GM23248 (cell line): ENCODE measurements at places on chromosomes 1 and 21. TPM values are rescaled to one million over a fixed set of nuclear protein-coding genes. Genes with fewer than 3 reads are reported as not detected.

DNA sequence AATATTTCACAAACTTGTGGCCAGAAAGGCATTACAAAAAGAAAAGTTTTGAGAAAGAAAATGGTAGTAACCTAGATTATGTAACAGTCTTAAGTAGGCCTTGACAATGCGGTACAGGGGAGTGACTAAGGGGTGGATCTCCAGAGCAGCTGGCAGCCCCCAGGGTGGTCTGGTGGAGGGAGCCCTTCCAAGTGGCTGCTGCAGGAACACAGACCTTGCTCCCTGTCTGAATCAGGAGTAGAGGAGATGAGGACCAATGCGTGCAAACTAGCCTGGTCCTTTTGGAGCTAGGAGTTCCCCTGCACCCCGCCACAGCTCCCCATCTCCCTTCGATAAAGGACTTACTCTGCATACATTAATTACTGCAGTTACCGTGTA lies 189.0 kb downstream of the NFIA start:
- no peak overlapping the region for H3K4me3 ChIP-seq
- H3K27ac ChIP-seq: no peak overlapping the region
- H3K27me3 ChIP-seq: no peaks in the 10 kb centered on the region

- H3K4me1 ChIP-seq: peaks cover 30% of the 10 kb centered on the region
- no peak for DNase-seq
- H3K27me3 ChIP-seq: no peaks in the 10 kb centered on the region
- peaks cover 42% of the 10 kb centered on the region for H3K36me3 ChIP-seq
- H3K27ac ChIP-seq: peak overlapping the region; percentile 59
Measured at GRCh38 chr1:170538687-170539086, 6.7 kb downstream of the GORAB start.

DNA sequence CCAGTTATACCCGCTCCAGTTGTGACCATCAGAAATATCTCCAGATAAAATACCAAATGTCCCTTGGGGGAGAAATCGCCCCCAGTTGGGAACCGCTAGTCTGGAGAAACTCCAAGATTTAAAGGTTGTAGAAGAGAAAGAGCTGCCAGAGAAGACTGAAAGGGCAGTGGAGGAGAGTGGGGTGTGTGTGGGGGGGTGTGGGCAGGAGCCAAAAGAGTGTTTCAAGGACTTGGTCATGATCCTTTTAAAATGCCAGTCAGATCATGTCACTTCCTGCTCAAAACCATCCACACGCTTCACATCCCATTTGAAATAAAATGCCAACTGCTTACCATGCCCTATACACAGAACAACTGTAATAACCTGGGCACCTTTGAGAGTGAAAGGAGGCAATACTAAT lies 3.4 kb upstream of the HEYL start:
- H3K4me3 ChIP-seq: no peak overlapping the region
- peak; percentile 65 for DNase-seq
- H3K27ac ChIP-seq: no peak overlapping the region
- no peaks in the 10 kb centered on the region for H3K27me3 ChIP-seq
- H3K36me3 ChIP-seq: no peaks in the 10 kb centered on the region

UBAP2L gene
- total RNA-seq: 73.0 and 90.5 TPM in 2 replicates

DNA sequence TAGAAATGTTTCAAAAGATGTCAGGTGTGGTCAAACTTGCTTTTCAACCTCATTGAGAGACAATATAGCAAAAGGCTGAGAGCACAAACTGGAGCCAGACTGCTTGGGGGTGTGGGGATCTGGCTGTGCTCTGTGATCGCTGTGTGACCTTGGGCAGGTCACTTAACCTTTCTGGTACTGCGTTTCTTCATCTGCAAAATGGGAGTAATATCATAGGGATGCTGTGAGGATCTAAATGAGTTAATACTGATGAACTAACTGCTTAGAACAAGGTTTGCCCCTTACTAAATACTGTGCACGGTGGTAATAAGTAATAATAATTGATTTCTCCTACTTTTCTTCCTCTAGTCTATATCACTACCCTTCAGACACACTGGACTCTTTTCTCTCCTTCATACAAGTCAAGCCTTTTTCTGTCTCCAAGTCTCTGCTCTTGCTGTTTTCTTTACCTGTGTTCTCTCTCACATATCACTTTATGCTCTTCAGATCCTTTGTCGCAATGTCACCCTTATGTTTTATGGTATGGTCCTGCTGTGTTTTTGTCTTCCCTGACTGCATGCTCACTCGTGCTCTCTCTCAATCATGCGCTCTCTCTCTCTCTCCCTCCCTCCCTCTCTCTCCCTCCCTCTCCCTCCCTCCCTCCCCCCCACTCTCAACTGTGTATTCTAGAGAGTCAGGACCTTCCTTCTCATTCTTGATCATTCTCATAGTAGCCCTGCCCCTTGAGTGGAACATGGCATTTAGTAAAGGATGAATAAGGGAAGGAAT lies 3.3 kb downstream of the MGST3 start:
- peaks cover 50% of the 10 kb centered on the region for H3K4me1 ChIP-seq
- H3K36me3 ChIP-seq: no peaks in the 10 kb centered on the region
- H3K27ac ChIP-seq: peak overlapping the region; percentile 91
- DNase-seq: no peak

DNA sequence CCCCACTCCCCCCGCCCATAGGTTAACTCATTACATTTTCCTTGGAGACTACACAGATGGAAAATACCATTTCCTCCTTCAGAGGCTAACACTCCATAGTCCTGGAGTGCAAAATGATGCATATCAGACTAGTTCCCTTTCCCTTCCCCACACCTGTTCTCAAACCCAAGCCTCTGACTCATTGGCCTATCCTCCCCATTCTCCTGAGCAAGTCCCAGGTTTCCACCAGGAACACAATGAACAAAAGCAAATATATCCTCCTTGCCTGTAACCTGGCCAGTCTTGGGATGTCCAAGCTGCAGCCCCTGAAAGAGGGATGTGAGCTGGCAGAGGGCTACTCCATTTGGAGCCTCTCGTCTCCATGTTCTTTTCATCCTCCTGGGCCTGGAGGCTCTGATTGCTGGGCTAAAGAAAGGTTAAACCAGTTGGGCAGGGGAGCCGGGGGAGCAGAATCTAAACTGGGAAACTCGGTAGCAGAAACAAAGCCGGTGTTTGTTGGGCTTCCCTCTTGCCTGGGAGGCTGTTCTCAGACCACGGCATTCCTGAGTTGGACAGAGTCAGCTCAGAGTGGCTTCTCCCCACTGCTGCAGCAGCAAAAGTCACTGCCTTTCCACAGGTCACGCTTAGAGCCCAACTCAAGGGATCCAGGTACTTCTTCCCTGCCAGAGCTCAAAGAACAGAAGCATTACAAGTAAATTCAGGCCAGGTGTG lies 13.9 kb downstream of the SSR2 start:
- H3K4me3 ChIP-seq: no peak overlapping the region
- no peak overlapping the region for H3K27ac ChIP-seq
- no peaks in the 10 kb centered on the region for H3K27me3 ChIP-seq
- H3K36me3 ChIP-seq: peaks cover 23% of the 10 kb centered on the region
- no peaks in the 10 kb centered on the region; the same call in 1 of the 2 replicates for H3K4me1 ChIP-seq
- DNase-seq: no peak

DNA sequence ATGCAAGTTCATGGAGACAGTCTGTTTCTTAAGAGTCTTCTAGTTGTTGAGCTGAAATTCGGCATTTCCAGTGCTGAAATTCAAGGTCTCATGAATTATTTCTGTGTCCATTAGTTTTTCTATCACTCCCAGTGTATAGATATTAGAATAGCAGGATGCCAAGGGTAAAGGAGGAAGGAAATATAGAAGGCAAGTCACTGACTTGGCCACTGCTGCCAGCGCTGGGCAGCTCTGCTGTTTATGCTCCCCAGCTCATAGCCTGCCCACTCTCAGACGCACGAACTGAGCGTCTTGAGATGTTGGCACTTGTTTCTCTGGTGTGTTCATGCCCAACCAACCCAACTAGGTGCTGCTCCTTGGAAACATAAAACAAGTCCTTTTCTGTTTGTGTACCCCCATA lies 110.1 kb downstream of the SLC45A1 start:
- no peak for DNase-seq
- H3K27me3 ChIP-seq: no peaks in the 10 kb centered on the region
- H3K27ac ChIP-seq: no peak overlapping the region
- peaks cover 7% of the 10 kb centered on the region; the same call in 1 of the 2 replicates for H3K4me1 ChIP-seq
- H3K4me3 ChIP-seq: no peak overlapping the region
- no peaks in the 10 kb centered on the region for H3K36me3 ChIP-seq

DNA sequence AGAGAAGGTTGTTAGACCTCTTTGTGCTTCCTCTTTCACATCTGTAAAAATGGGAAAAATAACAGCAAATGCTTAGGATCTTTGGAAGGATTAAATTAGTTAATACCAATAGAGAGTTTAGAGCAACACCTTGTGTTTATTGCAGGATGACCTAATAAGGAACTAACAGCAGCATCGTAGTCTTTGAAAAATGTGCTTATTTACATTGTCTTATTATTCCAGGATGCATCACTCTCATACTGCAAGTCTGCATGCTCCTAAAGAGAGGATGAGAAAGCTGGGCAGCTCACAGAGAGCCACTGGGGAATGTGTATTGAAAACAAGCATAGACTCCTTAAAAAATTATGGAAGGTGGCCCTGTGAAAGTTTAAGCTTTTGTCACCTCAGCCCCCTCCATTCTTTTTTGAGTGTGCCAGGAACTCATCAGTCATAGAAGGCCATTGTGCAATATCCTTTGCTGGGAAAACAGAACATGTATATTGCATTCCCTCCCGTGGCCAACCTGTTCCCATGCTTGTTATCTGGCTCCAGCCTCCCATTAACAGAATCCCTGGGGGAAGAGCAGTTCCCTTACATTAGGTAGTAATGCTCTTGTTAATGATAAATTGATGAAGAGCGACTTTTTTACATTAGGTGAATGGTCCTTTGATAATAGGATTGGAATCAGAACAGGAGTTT lies 180.7 kb downstream of the ZNF326 start:
- H3K36me3 ChIP-seq: no peaks in the 10 kb centered on the region
- no peak overlapping the region for H3K27ac ChIP-seq
- H3K4me1 ChIP-seq: no peaks in the 10 kb centered on the region
- H3K27me3 ChIP-seq: no peaks in the 10 kb centered on the region
- peak; percentile 7 for DNase-seq

KCTD3 gene
- 25.7 and 32.0 TPM in 2 replicates for total RNA-seq

- H3K4me1 ChIP-seq: no peaks in the 10 kb centered on the region
- peaks cover 20% of the 10 kb centered on the region; the same call in 1 of the 2 replicates for H3K27me3 ChIP-seq
- H3K4me3 ChIP-seq: no peak overlapping the region
Measured at GRCh38 chr1:22221233-22221780, 78.4 kb upstream of the WNT4 start.

CRP gene
- total RNA-seq: not detected in 2 replicates
